ENCODE measurements at places on chromosomes 6 and 20.

DNA sequence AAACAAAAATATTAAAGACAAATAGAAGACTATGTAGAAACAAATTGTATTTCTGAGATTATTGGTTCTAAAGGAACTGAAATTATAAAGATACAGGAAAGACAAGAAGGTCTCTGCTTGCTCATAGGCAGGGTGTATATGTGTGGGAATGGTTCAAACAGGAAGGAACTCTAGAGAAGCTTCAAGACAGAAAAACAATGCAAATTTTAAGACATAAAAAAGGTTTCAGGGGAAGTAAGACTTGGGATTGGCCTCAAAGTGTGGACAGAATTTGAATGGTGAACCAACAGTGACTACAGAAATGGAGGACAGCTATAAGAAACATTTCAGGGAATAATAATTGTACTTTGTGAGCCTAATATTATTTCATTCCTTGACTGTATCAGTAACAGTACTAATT, 50.3 kb downstream of the OR2B2 start:
- no peak for DNase-seq

- peak; percentile 44 for DNase-seq
These were observed 42.7 kb upstream of the GCNT2 start for GRCh38 chr6:10478187-10479040.

DNA sequence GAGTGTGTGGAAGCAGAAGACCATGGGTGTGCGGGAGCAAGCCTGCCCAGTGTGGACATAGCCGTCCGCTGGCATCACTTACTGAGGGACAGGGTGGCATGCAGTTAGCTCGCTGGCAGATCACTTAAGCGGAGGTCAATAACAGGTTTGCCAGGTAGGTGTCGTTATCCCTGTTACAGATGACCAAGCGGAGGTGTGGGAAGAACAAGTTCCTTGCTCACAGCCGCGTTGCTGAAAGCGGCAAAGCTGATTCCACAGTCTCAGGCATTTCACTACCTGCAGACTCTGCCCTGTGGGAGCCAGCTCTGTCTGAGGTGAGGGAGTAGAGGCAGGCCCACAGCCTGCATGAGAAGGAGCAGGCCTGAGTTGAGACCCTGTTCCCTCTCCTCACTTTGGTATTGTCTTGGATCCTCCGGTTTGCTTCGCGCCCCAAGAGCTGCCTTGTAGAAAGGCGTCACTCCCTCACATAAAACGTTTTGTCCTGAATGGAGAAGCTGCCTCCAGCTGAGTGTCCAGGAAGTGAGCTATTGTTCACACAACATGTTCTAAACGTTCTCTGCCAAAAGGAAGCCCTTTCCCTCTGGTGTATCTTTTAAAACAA, 96.9 kb downstream of the TCP11 start:
- no peak for DNase-seq

- peak; percentile 82 for DNase-seq
These were observed 41.1 kb upstream of the PTGIS start for GRCh38 chr20:49608752-49609670.

- DNase-seq = peak; percentile 40
These were observed 114.3 kb upstream of the BTN3A2 start for GRCh38 chr6:26250698-26251044.

DNA sequence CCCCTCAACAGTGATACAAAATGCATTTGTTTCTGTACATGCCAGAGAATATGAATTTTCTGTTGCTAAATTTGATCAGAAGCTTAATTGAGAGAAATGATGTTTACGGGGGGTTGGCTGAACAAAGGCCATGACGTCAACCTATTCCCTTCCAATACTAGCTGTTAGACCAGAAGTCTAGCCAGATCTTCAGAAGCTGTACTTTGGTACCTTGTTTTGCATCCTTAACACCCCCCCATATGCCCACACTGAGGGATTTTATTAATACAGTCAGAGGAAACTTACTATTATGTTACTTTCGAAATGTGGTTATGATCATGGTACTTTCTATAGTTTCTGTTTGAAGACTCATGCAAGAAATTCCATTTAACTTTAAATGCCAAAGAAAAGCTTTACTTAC, 3.1 kb downstream of the NCOA7 start:
- no peak for DNase-seq

GRCh38 chr6:75220357-75220756, 14.5 kb upstream of the COL12A1 start:
- no peak for DNase-seq

DNA sequence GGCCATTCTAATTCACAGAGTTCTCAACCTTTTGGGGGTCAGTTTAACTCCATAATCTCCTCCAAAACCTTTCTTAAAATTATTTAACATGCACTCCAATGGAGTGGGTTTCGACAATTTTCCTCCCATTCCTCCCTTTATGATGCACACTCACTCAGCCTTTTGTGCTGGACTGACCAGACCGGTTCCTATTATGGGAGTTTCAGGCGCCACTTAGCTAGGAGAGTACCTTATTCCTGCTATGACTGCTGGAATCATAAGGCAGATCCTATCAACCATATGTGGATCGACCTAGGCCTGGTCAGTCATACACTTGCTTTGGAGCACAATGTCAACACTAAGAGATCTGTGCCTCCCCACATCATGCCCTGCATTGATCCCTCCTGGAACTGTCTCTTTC, 63.9 kb upstream of the MOCS1 start:
- DNase-seq = no peak

DNA sequence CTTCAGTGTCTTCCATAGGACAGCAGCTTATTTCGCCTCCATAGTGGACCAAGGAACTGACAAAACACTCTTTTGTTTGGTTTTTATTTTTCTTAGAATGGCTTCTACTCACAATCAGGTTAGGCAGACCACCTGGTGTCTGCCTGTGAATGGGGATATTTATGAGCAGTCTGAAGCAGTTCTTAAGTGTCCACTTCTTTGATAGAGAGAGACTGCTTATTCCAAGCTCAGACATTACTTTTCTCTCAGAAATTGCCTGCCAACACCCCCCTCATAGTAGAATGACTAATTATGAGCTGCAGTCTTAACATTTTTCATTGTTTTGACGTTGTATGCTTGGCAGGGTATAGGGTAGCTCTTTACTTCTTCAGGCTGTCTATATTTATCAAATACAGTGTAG, 174.7 kb downstream of the ZFAND3 start:
- no peak for DNase-seq

GRCh38 chr6:116010790-116011401, 49.8 kb downstream of the FRK start:
- peak; percentile 14 for DNase-seq

GRCh38 chr20:56362833-56363413, 4.1 kb downstream of the FAM210B start:
- DNase-seq = no peak

- DNase-seq = no peak
These were observed 182.4 kb upstream of the MCHR2 start for GRCh38 chr6:100176311-100176950.

DNA sequence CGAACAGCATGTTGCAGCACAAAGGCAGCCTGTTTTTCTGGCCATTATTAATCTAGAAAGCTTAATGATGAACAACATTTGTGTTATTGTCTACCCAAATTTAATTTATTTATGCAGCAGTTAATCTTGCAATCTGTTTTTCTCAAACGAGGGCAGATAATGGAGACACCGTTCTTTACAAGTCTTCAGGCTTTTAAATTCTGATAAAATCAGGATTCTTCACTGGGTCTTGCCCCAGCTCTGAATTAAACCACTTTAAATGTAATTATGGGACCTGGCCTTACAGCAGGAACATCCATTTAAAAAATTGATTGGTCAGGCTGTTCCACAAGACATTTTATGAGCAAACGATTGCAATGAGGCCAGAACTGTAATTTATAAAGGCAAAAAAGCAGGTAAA, 26.5 kb upstream of the INSM1 start:
- no peak for DNase-seq

GRCh38 chr6:127855542-127856159, 45.2 kb downstream of the THEMIS start:
- DNase-seq = no peak

- DNase-seq = no peak
These were observed 45.9 kb upstream of the SASH1 start for GRCh38 chr6:148296771-148297170.

DNA sequence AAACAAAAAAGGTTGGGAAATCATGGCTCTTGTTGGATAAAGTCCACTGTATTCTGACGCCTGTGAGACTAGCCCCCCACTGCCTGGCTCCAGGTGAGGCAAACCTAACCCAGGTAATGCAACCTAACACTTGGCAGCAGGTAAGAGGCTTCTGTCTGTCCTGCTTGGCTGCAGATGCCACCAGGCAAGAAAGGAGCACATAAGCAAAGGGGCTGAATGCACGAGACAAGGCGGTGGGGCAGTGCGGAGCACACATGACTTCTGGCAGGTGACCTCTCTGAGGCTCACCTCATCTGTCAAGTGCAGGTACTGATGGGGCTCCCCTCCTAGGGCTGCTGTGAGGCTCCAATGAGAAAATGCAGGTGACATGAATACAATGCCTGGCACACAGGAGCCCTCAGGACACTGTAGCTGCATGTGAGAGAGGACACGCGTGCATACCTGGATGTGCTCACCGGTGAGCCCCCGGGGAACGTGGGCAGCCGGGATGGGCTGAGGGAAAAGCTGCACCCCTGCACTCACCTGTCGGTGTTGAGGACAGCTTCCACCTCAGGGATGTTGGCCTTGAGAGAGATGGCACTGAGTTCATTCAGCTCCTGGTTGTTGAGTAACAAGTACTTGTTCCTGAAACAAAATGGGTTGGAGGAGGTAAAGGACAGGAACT, 54.1 kb downstream of the MYH7B start:
- no peak for DNase-seq

- no peak for DNase-seq
These were observed 19.8 kb downstream of the CRISP2 start for GRCh38 chr6:49693512-49693911.

- no peak for DNase-seq
These were observed 33.1 kb downstream of the ZNF451 start for GRCh38 chr6:57123111-57123510.

- DNase-seq = no peak
These were observed 19.7 kb upstream of the SGK2 start for GRCh38 chr20:43538878-43539700.

GRCh38 chr6:90939906-90940305, 353.0 kb upstream of the MAP3K7 start:
- DNase-seq = no peak

- peak; percentile 24 for DNase-seq
These were observed 97.0 kb downstream of the KCNB1 start for GRCh38 chr20:49385465-49385864.

DNA sequence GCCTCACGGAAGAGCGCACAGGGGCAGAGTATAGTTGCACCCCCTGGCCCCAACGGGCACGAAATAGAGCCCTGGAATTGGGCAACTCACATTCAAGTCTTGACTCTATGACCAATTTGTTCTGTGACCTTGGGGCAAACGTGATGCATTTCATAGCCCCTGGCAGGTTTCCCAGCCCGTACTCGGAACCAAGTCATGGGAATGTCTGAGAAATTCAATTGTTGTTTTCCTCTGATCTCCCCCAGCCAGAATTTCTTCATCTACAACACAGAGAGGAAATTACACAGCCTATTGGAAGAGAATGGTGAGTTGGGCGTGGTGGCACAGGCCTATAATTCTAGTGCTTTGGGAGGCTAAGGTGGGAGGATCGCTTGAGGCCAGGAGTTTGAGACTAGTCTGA, 322.3 kb upstream of the SULF2 start:
- no peak for DNase-seq

GRCh38 chr6:328136-328670, 35.9 kb downstream of the DUSP22 start:
- DNase-seq = peak; percentile 46

GRCh38 chr6:25630508-25631278, 21.3 kb upstream of the SCGN start:
- DNase-seq = no peak

- DNase-seq = peak; percentile 47
These were observed 1.7 kb downstream of the SRMS start for GRCh38 chr20:63545814-63546213.

DNA sequence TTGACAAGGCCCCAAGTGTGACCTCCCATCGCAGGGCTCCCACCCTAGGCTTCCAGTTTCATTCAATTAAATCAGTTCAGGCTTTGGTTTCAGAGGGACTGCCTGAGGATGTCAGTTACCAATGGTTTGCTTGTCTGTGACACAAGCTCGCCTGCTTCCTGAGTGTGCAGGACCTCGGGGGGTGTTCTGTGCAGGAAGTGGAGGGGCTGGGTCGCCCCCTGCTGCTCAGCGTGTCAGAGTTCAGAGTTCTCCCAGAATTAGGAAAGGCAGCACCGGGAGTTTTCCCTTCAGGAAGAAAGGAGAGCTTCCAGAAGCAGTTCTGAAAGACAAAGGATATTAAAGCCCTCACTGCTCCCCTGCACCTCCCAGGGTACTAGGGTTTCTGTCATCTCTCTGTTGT, 50.8 kb upstream of the TGM3 start:
- no peak for DNase-seq

DNA sequence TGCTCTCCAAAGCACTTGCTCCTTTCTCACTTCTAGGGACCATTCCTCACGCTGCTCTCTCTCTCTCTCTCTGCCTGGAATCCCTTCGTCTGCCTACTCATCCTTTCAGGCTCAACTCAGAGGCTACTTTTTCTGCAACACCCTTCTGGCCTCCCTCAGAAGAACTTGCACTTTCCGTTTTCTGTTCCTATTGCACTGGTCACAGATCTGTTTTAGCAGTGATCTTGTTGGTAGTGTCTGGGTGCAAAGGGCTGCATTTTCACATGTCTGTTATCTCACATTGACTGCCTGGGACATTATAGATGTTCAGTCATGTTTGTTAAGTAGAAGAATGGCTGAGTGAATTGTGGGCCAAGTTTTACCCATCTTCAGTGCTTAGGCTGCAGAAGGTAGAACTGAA, 63.5 kb downstream of the RIN2 start:
- no peak for DNase-seq

GRCh38 chr20:62220666-62221568, 839 bp upstream of the HRH3 start:
- DNase-seq = no peak

GRCh38 chr6:169726963-169727362, 2.7 kb upstream of the PHF10 start:
- DNase-seq = no peak

- no peak for DNase-seq
These were observed 151.1 kb upstream of the B3GAT2 start for GRCh38 chr6:71107911-71108420.

DNA sequence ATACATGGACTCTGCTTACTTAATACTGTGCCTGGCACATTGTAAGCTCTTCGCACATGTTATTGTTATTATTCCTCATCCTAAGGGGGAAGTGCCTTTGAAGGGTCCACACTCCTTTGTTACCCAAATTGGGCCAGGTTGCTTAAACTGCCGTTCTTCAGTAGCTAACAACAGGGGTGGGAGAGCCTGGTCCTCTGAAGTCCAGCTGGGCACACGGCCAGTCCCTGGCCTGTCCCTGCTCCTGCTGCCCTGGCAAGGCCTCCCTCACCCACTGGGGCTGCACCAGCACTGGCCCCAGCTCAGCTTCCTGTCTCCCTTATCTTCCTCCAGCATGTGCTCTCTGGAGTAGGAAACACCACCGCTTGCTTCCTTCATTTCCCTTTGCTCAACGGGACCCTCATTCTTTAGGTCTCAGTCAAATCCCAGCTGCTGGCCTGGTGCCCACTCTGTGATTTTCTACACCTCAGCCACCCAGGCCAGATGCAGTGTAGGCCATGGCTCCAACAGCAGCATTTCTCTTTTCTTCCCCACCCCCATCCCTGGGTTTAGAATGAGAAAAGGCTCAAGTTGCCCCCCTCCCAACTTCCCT, 5.5 kb upstream of the PROCR start:
- DNase-seq = no peak

GRCh38 chr20:43925215-43925614, 10.6 kb downstream of the TOX2 start:
- no peak for DNase-seq
